Spleen (tissue), 13 donors: ENCODE measurements at places on chromosomes 2 and 18.

- DNase-seq: no peak
Measured at GRCh38 chr2:166881177-166881576, 7.1 kb upstream of the XIRP2 start.

- DNase-seq: no peak
Measured at GRCh38 chr2:76667821-76668271, 854.3 kb downstream of the LRRTM4 start.

DNA sequence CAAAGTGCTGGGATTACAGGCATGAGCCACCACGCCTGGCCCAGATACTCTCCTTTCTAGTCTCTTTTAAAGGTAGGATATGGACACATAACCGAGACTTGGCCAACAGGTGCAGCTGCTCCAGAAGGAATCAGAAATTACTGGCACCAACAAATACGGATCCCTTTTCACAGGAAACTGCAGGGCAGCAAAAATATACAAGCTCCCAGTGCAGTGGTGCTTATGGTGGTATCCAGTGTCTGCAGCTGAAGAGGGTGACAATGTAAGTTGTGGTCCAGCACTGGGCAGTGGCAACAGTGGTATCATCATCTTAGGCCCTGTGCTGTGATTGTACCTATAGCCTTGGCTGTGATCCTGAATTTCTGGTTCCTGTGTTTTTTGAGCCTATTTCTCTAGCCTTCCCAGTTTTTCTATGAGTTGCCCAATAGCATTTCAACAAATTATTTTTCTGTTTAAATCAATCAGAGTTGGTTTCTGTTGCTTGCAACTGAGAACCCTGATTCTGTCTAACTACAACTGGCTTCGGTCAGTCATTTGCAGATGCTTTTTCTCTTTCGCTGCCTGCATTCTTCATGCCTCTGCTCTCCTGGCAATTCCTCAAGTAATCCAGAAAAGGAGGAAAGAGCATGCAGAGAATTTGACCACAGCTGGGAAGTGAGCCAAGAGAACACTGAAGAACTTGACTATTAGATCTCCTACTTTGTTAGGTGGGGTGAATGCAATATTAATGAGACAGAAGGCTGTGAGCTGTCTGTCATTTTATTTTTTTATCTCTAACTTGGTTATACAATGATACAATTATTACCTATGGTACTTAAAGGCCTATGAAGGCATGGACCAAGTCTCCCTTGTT, 30.8 kb upstream of the EML4 start:
- no peak for DNase-seq

- no peak for DNase-seq
Measured at GRCh38 chr18:68724021-68724420, 9.1 kb upstream of the TMX3 start.

DNA sequence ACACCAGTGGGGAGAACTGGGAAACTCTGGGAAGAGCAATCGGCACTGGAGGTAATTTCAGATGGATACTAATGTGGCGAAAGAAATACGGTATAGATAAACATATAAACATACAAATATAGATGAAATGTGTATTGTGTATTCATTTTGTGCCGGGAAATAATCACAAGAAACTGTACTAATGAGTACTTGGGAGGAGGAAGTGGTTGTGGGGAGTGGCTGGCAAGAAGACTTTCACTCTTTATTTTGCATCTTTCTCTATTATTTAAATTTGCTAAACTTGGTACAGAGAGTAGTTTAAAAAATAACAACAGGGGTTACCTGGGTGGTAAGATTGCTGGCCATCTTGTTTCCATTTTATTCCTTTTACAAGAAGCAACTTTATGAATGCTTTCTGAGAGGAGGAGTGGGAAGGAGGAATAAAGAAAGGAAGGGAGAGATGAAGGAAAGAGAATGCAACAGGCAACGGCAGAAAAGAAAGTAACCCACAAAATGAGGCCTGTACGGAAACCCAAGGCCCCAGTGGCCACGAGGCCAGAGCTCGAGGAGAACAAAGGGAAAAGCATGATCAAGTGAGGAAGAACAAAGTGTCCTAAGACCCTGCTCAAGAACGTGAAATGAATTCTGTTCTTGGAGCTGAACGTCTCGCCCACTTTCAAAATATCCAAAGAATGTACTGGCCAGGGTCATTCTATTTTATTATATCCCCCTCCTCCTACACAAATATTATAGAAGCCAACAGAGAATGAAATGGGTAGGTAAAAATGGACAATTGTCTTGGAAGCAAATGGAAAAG, 45.2 kb downstream of the FAM178B start:
- DNase-seq: no peak

DNA sequence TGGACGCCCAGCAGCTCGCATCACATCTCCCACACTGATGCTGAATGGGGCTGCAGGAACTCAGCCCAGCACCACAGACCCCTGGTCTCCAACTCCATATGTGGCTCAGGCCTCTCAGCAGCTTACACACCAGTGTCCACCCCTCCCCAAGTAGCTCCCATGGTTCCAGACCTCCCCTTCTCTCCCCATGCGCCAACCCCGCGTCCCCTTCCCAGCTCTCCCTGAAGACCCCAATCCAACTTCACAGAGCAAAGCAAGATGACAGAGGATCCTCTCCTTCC, 188.9 kb downstream of the SH3BP4 start:
- DNase-seq: no peak

DNA sequence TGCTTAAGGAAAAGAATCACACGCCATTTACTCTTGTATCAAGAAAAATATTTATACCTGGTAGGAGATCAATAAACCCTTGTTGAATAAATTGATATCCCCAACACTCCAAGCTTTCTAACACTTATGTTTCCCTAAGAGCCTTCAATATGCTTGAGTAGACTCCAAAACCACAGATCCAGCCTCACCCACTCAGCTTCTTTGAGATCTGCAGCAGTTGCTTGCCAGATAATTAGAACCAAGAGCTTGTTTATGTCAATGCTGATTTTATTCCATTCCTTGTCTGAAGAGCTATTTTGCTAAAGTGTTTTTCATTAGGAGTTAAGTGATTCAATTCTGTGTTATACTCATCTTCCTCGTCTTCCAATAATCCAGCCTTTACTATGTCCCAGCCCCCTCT, 26.3 kb upstream of the CRIM1 start:
- no peak for DNase-seq

DNA sequence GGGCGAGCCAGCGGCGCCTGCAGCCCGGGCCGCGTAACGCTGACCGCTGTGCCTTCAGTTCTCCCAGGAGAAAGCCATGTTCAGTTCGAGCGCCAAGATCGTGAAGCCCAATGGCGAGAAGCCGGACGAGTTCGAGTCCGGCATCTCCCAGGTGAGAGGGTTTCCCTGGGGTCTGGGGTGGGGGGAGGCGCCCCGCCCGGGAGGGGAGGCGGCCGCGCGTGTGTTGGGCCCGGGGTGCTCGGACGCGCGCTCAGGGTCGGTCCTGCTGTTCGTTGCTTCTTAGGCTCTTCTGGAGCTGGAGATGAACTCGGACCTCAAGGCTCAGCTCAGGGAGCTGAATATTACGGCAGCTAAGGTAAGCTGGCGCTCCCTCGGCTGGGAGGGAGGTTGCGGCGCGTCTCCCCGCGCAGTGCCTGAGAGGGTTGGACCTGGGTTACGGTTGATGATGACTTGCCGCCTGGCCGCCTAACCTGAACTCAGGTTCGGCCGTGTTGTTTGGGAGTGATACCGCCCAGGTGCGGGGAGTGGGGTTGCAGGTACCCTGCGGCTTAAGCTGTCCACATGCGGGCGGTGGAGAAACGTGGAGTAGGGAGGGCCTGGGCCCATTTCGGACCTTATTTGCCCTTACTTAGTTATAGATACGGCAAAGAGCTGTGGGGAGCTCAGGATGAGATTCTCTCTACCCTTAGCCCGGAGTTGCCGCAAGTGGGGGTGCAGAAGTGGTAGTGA, 638 bp downstream of the RPS7 start:
- no peak for DNase-seq

DNA sequence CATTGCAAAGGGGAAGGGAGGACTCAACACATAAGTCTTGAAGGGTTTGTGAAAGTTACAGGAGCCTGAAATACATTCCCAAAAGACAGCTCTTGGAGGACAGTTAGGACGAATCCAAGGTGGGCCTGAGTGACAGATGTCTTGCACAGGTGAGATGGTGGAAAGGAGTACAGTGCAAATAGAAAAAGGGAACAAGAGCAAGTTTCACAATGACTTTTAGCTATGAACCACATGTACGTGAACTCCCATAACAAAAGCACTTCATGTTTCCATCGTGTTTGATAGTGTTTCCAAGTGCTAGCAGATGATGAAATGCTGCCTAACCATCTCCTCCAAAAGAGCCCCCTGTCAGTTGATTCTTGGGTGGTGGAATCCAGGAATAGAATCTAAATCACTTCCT, 1.8 kb downstream of the IL18RAP start:
- DNase-seq: no peak

DNA sequence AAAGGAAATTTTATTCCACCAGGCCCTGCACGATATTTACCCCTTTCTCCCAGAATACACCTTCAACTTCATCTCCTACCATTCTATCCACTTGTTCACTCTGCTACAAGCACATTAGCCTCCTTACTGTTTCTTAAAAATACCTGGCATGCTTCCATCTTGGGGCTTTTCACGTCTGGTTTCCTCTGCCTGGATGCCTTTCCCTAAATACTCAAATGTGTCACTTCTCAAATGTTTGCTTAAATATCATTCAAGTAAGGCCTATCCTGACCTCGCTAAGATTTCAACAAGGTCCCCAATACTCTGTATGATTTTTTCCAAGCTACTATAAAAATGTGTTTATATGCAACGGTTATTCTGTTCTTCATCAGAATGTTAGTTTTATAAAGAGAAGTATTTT, 433.0 kb upstream of the CHAC2 start:
- DNase-seq: no peak

- DNase-seq: peak; percentile 68
Measured at GRCh38 chr2:241228860-241229516, 40.5 kb downstream of the ANO7 start.

DNA sequence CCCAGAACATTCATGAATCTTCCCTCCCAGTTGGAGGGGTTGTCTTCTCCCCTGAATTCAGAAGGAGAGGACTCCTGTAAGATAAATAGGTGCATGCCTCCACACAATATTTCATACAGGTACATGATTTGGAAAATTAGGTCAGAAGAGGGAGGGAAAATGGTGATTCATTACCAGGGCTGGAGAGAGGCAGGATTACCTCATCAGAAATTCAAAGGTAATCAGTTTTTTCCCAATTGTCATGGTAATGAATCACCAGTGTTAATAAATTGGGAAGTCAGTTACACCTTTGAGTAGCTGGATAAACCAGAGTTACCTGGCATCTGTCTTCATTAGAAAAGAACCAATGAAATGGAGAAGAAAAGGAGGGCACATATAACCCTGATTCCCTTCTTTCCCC, 128.5 kb downstream of the EN1 start:
- no peak for DNase-seq

DNA sequence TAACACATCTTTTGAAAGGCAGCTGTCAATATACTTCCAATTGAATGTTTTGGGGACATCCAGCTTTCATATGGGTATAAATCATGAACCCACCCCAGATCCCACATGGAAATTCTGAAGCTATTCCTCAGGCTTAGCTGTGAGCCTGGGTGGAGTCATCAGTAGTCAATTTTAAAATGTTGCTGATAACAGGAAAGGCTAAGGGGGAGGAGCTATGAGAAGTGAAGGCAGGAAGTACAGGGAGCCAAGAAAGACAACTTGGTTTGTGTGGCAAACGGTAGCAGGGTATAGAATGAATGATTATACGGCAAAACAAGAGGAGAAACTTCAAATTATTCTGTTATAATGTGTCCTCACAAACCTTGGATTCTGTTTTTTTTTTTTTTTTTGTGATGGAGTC, 108.6 kb downstream of the QPCT start:
- no peak for DNase-seq

DNA sequence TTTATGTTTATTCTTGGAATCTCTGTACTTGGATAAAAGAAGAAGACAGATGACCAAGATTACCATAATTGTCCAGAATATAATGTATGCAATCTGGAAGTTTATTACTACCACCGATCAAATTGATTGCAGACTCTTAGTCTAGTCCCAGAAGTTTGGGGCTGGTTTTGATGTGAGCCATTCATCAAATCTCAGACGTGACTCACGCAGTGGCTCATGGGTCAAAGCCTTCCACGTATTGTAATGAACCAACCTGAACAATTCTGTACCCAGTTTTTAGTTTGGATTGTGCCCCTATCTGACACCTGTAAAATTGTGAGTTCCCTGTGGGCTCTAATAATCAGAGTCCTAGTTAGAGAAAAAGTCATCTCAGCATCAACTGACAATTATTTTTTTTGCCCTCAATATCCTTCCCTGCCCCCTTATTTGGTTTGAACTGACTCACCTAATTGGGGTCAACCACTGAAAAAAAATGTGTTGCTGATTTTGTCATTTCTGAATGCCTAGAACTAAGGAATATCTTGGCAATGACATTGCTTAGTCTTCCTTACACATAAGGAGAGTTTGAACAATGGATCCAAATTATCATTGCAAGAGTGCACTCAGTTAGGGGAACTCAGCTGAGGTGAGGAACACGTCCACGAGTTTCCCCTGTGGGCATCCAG, 219.5 kb upstream of the NRP2 start:
- DNase-seq: no peak

GRCh38 chr2:85758361-85759256, 4.8 kb downstream of the ATOH8 start:
- no peak for DNase-seq

DNA sequence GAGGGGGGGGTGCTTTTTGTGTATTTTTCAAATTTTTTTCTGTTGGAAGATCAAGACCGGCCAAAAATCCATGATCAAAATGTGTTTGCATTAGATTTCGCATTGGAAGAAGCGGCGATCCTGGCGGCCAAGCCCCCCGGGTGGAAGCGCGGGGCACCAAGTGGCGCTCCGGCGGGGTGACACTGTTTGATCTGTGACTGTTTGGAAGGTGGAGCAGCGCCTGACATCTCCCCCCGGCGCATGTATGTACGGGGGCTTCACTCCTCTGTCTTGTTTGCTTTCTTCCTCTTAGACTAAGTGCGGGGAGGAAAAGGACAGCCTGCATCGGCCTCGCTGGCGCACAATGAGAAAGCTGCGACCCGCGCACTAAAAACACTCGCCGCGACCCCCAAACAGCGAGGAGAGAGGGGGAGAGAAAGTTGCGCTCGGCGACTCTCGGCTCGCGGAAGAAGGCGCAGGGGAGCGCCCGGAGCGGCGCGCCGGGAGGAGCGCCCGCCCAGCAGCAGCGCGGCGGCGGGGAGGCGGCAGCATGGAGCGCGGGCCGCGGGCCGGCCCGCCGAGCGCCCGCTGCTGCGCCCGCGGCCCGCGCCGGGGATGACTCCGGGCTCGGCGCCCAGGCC, 515 bp downstream of the TSHZ1 start:
- DNase-seq: peak; percentile 87
